ENCODE measurements at places on chromosomes 1 and 21.

- DNase-seq: no peak
These were observed 46.3 kb downstream of the XCL2 start for GRCh38 chr1:168497376-168497950.

DNA sequence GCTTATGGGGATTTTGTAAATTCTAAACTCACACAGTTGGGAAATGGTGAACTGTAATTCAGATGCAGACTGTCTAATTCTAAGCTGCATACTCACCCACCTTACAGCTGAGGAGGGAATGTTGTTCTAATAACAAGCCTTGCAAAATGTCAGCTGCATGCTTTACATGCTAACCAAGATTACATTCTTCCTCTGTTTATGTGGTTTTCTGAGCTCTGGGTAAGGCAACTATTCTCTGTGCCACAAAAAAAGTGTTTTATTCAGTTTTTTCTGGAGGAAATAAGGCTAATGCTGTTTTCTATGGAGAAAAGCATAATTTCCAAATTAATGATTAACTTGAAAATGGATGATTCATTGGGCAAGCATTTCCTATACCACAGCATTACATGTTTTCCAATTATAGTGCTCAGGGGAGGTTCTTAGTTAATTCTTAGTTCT lies 64.9 kb downstream of the RGS13 start:
- no peak for DNase-seq

DNA sequence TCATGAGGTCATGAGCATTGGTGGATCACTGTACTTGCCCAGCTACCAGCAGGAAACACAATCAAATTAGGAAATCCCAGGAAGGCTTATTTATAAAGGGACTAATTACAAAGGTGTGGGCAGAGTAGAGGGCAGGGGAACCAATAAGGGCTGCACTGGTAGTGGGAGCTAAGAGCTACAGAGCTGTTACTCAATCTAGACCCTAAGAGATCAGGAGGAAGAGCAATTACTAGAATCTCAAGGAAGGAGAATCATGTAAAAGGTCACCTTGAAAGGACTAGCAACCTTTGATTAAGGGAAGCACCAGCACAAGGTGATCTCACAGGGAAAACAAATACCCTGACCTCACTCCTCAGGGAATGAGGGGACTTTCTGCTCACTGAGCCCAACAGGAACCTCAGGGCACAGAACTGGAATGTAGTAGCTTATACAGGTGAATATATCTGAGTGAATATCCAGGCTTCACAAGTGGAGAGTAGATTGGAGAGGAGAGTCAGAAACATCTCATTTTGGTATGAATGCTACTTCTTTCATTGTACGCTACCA lies 66.8 kb downstream of the SAMSN1 start:
- DNase-seq: no peak

GRCh38 chr1:46473991-46474390 lies 15.6 kb upstream of the DMBX1 start:
- DNase-seq: no peak

- DNase-seq: no peak
These were observed 70.4 kb downstream of the SPSB1 start for GRCh38 chr1:9363061-9363471.

DNA sequence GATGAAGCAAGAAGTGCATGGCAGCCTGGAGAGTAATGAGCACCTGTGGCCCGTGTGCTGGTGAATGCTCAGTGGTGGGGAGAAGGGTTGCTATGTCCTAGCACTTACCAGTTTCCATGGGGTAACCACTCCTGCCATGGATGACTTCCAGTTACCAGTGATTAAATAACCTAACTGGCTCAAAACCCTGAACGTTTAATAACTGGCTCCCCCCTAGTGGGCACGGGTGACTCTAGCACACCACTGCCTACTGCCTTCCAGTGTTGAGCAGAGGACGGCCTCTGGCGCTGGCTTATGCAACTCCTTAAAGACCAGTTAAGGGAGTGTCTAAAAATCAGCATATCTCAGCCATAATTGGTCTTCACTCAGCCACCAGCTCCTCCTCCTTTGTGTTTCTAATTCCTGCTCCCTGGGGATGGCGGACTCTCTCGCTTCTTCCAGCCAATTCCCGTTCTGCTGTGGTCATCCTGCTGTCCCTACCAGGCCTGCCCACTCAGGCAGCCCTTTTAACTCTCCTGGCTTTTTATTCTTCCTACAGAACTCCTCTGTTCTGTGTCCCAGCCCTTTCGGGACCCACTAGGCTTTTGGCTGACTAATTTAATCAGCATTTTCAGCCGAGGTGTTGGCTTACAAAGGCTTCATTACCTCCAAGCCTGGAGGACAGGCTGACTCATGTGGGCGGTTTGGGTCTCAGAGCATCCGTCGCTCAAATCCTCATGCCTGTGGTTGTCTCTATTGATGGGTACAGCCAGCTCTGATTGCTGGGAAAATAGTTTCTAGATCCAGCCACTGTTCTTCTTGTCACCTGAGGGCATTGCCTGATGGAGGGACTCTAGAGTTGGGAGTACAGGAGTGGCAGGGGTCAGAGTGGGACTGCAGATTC lies 332.4 kb downstream of the CAMTA1 start:
- no peak for DNase-seq

- no peak for DNase-seq
These were observed 150.1 kb downstream of the HIVEP3 start for GRCh38 chr1:41768583-41768982.

DNA sequence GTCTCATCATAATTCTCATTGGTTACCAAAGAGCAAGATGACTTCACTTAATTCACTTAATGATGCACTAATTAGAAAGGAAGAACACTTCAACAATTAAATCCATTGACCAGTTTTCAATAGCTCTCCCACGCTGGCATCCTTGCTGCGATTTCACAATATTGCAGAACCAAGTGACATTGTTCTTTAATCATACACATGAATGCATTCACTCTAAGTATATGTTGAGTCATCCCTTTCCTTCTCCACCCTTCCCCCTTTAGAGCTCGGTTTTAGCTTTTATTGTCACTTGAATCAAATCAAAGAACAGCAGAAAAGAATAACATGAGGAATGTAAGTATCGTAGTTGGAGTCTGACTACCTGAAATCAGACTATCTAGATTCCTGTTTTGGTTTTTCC lies 233.6 kb upstream of the FMN2 start:
- DNase-seq: no peak

DNA sequence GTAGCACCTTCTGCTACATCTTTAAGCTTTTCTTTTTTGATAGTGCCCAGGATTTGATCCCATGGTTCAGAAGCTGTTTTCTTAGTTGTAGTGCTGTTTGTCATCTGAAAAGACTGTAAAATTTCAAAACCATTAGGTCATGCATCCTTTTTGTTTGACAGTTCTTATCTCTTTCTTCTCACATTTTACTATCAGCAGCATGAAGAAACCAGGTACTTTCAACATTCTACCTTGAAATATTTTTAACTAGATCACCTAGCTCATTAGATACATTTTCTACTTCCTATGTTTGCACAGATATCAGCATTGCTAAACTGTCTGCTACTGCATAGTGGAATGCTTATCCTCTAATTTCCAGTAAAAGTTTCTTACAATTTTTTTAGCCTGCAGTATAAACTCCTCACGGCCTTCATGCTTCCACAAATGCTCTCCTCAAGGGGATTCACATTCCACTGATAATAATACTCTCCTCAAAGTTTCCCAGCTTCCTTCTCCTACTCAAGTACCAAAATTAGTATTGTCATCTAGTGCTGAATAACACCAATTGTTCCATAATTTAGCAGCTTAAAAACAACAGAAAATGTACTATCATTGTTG lies 243.9 kb upstream of the ZRANB2 start:
- no peak for DNase-seq

DNA sequence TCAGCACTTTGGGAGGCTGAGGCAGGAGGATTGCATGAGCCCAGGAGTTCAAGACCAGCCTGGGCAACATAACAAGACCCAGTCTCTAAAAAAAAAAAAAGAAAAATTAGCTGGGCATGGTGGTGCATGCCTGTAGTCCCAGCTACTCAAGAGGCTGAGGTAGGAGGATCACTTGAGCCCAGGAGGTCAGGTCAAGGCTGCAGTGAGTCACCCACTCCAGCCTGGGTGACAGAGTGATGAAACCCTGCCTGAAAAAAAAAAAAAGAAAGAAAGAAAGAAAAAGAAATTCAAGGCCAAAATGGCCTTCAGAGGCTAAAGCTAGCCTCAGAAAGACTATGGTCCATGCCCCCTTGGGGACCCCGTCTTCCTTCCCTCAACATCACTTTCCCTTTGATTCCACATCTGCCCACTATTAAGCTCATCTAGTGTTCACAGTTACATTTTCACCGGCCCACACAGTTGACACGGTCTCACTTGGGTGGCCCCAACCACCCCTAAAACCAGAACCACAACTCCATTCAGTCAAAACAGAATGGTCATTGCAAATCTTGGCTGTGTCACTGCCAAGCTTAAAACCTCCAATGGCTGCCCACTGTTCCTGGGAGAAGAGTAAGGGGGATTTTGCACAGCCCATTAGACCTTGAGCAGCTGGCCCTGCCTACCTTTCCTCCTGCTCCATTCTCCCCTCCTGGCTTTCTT lies 2.1 kb upstream of the CAPN8 start:
- DNase-seq: no peak

DNA sequence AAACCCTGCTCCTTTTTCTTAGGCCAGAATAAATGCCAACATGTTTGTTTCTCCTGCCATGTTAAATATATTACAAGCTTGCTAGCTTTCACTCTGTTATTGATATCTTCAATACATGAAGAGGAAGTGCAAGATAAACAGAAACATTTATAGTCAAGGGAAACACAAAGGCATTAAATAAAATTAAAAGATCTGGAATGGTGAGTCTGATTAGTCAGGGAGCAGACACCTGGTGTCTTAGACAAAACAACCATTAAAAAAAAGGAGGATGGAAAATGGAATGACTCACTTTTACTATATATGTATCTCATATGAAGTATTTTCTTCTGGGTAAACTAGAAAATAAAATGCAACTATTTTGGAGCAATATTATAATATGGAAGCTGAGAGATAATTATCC lies 123.3 kb downstream of the SMYD3 start:
- no peak for DNase-seq

DNA sequence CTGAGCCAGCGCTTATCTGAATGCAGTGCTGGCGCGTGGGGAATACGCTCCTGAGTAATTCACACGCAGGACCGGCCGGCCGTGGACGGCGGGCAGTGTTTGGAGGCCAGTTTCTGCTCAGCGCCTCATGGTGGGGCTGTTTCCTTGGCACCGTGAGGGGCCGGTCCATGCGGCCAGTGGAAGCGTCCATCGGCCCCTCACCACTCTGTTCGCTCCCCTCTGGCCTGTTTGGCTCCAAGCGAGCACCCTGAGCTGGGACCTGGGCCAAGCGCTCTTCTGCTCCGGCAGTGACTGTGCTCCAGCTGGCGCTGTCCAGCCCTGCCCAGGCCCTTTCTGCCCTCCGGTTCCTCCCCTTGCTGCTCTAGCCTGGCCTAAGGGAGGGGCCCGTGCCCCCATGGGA lies 16.3 kb upstream of the PLCH2 start:
- DNase-seq: no peak

- DNase-seq: no peak
These were observed 6.3 kb downstream of the C1orf53 start for GRCh38 chr1:197908716-197909220.

DNA sequence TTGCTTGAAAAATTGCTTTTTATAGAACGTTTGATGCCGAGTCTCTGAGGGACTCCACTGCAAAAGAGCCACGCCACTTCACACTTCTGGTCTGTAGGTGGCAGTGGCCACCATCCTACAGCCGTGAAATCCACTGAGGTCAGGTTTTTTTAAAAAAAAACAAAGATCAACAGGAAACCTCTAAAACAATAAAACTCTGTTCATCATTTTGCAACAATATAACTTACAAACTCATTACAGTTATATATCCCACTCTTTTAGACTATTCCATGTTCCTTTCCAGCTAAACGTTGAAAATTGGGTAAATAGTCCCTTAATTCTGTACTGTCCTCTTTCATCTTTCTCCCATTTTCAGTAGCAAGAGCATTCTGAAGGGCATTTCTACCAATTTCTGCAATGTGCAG lies 64.6 kb upstream of the FMN2 start:
- DNase-seq: no peak

DNA sequence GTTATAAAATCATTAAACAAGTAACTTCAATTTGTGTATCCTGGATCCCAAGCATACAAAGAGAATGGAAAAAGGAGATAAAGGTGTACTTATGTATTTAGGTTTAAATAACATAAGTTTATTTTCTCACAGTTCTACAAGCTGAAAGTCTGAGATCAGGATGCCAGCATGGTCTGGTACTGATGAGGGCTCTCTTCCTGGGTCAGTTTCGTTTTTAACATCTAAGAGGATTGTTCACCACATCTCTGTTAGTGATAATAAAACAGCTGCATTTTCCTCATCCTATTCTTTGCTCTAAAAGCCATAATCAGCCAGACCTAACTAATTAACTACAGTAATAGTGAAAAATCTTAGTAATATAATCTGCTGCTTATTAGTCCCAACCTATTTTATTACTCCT lies 5.2 kb downstream of the EGLN1 start:
- DNase-seq: no peak

DNA sequence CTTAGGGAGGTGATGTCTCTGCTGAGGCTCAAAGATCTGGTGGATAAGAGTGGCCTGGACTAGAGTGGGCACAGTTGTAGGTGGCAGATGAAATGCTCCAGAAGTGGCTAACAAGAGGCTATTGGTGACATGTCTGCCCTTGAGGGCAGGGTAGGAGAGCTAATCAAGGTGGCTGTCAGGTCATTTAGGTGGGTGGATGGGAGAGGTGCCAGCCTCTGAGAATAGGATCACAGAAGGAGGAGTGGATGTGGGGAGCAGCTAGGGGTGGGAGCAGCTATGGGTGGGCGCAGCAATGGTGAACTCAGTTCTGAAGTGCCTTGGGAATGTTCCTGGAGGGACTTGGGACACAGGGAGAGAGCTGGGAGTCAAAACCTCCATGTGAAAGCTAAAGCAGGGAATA lies 142.0 kb upstream of the GRIK3 start:
- no peak for DNase-seq

DNA sequence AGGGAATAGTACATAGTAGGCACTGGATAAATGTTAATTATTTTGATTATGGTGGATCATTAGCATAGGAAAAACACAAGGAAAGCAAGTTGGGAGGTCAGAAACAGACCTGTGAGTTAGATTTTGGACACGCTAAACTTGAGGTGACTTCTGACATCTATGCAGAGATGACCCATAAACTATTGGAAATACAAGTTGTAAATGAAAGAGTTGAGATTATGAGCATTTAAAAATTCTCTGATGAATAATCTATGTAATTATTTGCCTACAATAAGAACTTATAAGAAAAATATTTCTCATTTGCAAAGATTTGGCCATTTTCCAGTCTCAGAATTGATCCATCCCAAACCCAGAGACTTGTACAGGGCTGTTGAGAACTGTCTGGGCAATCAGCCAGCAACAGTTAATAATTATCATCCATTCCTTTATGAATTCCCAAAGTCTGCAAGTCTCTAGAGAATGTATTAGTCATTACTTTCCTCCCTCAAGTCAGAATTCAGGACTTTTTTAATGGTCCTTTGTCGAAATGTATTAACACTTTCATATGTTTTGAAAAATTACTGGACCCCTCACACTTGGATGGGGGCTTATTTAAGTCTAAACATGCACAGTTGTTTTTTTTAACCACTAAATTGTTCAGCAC lies 19.4 kb upstream of the SLAMF6 start:
- DNase-seq: no peak
